ENCODE measurements at places on chromosomes 7 and 10. TPM values are rescaled to one million over a fixed set of nuclear protein-coding genes. Genes with fewer than 3 reads are reported as not detected.

AP4M1 gene
- total RNA-seq, result 17.5 TPM

CTTNBP2 gene
- total RNA-seq, result 6.7 TPM

ASCC1 gene
- total RNA-seq, result 26.5 TPM

HOXA11 gene
- total RNA-seq, result not detected

- H3K4me1 ChIP-seq, result no peaks in the 10 kb centered on the region
- DNase-seq, result no peak
- H3K36me3 ChIP-seq, result no peaks in the 10 kb centered on the region
- H3K27me3 ChIP-seq, result no peaks in the 10 kb centered on the region
- no peak overlapping the region for H3K27ac ChIP-seq
- no peak overlapping the region for H3K4me3 ChIP-seq
Observed at GRCh38 chr10:19252531-19252930, 203.9 kb downstream of the MALRD1 start.

DNA sequence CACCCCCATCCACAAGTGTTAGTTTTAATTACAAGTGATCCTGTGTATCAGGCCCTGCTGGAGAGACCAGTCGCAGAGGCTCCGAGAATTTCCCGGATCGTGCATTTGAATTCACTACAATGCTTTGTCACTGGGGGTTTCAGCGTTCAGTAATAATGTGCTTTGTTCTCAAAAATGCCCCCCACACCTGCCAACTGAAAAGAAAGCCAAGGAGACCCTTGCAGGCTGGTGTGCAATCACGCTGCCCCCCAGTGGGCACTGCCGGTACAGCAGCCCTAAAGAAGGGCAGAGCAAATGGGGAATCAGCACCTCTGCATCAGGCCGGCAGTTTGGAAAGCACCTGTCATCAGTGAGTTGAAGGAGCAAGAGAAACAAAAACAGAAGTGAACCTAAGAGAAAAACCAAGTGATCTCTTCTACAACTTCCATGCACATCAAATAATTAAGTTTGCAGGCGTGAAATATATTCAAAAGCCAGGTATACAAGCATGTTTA lies 177.6 kb downstream of the PARD3 start:
- H3K36me3 ChIP-seq, result no peaks in the 10 kb centered on the region
- no peaks in the 10 kb centered on the region for H3K27me3 ChIP-seq
- H3K4me3 ChIP-seq, result no peak overlapping the region
- peaks cover 15% of the 10 kb centered on the region for H3K4me1 ChIP-seq
- no peak overlapping the region for H3K27ac ChIP-seq
- peak; percentile 32 for DNase-seq

GRCh38 chr7:35261476-35262285 lies 7.8 kb upstream of the TBX20 start:
- H3K4me3 ChIP-seq, result no peak overlapping the region
- peaks cover 23% of the 10 kb centered on the region for H3K27me3 ChIP-seq
- no peaks in the 10 kb centered on the region for H3K36me3 ChIP-seq
- peaks cover 4% of the 10 kb centered on the region for H3K4me1 ChIP-seq

- no peaks in the 10 kb centered on the region for H3K27me3 ChIP-seq
- H3K4me1 ChIP-seq, result no peaks in the 10 kb centered on the region
- no peak overlapping the region for H3K4me3 ChIP-seq
Observed at GRCh38 chr7:138738114-138738513, 37.0 kb upstream of the SVOPL start.

- H3K27me3 ChIP-seq, result no peaks in the 10 kb centered on the region
- H3K27ac ChIP-seq, result no peak overlapping the region
- H3K4me3 ChIP-seq, result no peak overlapping the region
- H3K4me1 ChIP-seq, result no peaks in the 10 kb centered on the region
Observed at GRCh38 chr7:137078781-137079180, 210.3 kb downstream of the CHRM2 start.

GRCh38 chr10:4147245-4147644 lies 362.2 kb upstream of the KLF6 start:
- H3K36me3 ChIP-seq, result no peaks in the 10 kb centered on the region
- DNase-seq, result no peak
- H3K4me1 ChIP-seq, result no peaks in the 10 kb centered on the region
- H3K27me3 ChIP-seq, result no peaks in the 10 kb centered on the region

DNA sequence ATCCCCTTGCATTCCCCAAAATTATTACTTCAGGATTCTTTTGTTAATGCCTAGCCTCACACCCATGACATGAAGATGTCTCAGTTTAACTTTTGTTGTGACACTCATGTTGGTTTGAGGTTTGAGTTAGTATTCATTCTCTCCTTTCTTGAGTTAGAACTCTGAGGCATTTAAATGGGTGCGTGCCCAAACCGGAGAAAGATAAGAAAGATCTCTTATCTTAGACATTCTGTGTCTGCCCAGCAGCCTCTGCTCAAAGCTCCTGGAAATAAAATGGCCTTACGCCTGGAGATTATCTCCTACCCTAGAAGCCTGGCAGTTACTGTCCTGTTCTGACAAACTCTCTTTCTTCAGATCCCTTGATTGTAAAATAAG lies 26.3 kb downstream of the WBP1L start:
- H3K4me3 ChIP-seq, result no peak overlapping the region
- H3K4me1 ChIP-seq, result peaks cover 36% of the 10 kb centered on the region
- H3K27ac ChIP-seq, result peak overlapping the region; percentile 52
- peaks cover 3% of the 10 kb centered on the region for H3K36me3 ChIP-seq
- H3K27me3 ChIP-seq, result no peaks in the 10 kb centered on the region

GRCh38 chr10:76543655-76544054 lies 1094.0 kb downstream of the KCNMA1 start:
- peaks cover 15% of the 10 kb centered on the region for H3K4me1 ChIP-seq
- H3K36me3 ChIP-seq, result no peaks in the 10 kb centered on the region
- H3K4me3 ChIP-seq, result no peak overlapping the region
- no peak overlapping the region for H3K27ac ChIP-seq

DNA sequence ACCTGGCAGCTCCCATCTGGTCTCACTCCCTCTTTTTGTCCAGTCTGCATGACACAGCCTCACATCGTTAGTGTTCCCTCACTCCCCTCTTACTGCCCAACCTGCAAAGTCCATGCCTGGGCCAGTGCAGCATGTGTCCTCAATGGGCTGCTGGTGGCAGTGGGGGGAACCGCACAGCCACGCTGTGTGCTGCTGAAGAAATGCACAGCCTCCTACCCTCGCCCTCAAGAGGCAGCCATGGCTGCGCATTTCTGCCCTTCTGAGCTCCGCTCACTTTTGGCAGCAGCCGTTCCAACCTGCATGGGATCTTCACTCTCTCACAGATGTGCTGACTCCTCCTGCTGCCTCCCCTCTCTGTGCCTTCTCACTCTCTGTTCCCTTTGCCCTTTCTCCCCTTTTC lies 103.4 kb downstream of the EGFR start:
- peaks cover 30% of the 10 kb centered on the region for H3K4me1 ChIP-seq
- no peak overlapping the region for H3K27ac ChIP-seq

DNA sequence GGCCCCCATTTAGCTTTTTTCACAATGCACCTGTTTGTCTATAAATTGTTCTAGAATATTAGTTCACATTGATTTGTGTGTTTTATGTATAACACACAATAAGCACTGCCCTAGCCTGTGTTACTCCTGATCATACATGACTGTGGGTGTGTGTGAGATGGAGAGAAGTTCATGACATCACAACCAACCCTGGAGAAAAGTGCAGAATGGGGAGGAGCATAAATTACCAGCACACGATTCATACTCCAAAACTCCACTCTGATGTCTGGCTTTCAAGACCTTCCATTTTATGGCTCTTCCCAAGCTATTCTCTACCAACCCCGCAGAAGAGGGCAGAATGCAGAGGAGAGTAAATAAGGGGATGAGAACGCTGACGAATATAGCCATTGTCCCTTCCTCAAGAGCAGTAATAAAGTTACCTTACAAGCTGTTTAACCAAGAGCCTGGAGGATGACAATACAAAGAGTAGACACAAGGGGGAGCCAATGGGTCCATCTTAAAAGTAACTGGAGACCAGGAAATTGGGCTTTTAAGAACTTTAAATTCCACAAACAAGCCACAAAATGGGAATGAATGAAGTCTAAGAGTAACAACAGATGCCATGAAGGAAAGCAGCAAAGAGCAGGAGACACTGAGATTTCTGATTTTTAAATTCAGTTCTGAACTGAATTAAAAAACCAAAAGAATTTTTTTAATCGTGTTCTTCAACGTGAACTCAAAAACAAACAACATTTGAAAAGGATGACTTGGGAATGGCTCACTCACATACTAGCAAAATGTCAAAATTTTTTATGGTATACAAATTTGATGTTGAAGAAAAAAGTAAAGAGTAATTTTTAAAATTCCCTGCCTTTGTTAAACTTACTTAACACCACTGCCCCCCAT lies 159.6 kb downstream of the PARD3 start:
- H3K36me3 ChIP-seq, result no peaks in the 10 kb centered on the region
- no peak overlapping the region for H3K27ac ChIP-seq
- H3K4me1 ChIP-seq, result peaks cover 47% of the 10 kb centered on the region
- no peak overlapping the region for H3K4me3 ChIP-seq
- no peak for DNase-seq

- DNase-seq, result no peak
- H3K27me3 ChIP-seq, result no peaks in the 10 kb centered on the region
- H3K4me3 ChIP-seq, result no peak overlapping the region
- peaks cover 52% of the 10 kb centered on the region for H3K4me1 ChIP-seq
Observed at GRCh38 chr10:32317795-32318357, 29.1 kb downstream of the EPC1 start.

GRCh38 chr10:15214237-15214636 lies 45.7 kb upstream of the NMT2 start:
- no peak for DNase-seq
- H3K4me1 ChIP-seq, result peaks cover 4% of the 10 kb centered on the region
- no peak overlapping the region for H3K27ac ChIP-seq
- no peak overlapping the region for H3K4me3 ChIP-seq
- no peaks in the 10 kb centered on the region for H3K27me3 ChIP-seq

GRCh38 chr10:35552650-35553342 lies 52.3 kb upstream of the GJD4 start:
- no peaks in the 10 kb centered on the region for H3K4me1 ChIP-seq
- no peak overlapping the region for H3K27ac ChIP-seq
- H3K4me3 ChIP-seq, result no peak overlapping the region
- DNase-seq, result no peak
